ENCODE measurements at places on chromosomes 16 and 17.
A peak's percentile ranks its signal among the peaks of the same experiment; 100 is the strongest.

DNA sequence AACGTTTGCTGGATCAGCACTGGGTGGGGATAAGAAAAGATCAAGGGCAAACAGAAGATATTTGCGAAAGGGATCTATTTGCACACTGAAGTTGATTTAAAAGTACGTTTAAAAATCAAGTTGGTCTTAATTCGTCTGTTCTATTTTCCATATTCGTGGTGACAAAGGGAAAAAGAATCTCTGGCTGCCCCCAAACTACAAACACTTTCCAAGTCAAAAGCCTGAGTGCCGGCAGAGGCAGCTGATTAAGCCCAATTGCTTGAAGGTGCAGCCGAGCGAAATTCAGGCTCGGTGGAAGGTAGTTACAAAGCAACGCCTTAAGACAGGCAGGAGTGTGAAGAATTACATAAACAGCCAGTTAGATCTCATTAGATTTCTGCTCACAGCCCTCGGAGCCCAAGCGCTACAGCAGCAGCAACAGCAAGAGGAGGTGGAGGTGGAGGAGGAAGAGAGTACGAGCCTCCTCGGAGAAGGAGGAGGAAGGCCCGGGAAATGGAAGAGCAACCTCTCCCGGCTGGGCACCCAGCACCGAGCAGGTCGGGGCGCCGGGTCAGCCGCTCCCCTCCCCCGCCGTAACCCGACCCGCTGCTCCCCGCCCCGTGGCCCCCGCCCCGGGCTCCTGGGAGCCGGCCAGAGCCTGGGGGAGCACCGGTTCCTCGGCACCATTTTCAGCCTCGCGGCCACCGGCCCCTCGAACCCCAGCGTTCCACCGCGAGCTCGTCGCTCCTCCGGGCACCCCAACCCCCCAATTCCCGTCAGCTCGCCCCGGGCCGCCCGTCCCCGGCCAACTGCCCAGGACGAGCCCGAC is 890 bp downstream of the TOB1 start:
- peak; percentile 56 for DNase-seq

DNA sequence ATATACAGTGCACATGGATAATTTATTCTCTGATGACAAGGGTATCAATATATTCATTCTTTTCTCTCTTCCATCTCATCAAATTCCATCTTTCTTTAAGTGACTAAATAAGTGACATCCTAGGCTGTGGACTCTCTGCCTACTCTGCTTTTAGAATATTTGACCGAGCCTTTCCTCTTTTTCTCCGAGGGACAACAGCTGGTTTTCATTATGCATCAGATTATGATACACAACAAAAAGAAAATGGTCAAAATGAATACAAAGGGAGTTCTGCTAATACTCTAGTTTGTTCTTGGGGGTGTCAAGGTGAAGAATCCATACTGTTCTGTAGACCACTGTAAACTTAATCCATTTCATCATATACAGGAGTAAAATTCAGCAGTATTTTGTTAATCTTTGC is 942.6 kb downstream of the KCNJ2 start:
- DNase-seq = no peak

GRCh38 chr16:66164581-66165247 is 201.8 kb upstream of the CDH5 start:
- DNase-seq = no peak

- DNase-seq = peak; percentile 47
These were observed 3.9 kb upstream of the CCDC57 start for GRCh38 chr17:82216301-82217119.

GRCh38 chr16:31183432-31184428 is 3.8 kb downstream of the FUS start:
- DNase-seq = no peak

GRCh38 chr17:20032636-20033035 is 23.5 kb downstream of the SPECC1 start:
- no peak for DNase-seq

DNA sequence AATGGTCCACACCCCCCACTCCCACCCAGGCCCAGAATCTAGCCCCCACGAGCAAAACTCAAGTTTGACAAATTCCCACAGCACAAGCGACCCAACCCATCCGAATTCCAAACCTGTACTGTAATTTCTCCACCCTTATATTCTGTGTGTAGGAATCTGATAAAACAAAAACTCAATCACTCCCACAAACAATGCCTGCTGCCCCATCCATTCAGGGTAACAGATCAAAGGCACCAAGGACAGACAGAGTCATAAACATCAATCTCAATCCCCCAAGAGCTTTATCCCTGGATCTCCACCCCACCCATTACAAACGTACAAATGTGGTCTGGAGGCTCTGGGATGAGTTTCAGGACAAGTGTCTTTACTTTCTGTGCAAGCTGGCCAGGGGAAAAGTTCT is 157.8 kb downstream of the AXIN2 start:
- no peak for DNase-seq

- DNase-seq = no peak
These were observed 411.0 kb downstream of the CPPED1 start for GRCh38 chr16:12392585-12393091.

GRCh38 chr17:75697651-75698291 is 23.5 kb upstream of the ITGB4 start:
- DNase-seq = no peak

DNA sequence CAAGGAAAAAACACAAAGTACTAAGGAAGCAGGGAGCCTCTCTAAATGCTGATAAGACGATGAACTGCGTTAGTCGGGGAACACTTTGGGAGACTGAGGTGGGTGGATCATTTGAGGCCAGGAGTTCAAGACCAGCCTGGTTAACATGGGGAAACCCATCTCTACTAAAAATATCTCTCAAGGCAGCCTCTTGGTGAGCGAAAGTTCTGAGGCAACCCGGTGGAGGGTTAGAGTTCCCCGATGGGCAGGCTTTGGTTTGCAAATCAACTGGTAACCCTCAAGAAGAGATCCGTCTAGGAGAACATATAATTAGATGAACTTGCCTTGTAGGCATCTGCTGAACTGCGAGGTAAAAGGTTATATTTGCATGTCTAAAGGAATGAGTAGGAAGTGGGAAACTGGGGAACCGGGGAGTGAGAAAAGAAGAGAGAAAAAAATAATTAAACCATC is 44.6 kb downstream of the WSB1 start:
- no peak for DNase-seq

GRCh38 chr17:67105213-67105612 is 60.9 kb downstream of the CACNG1 start:
- no peak for DNase-seq

DNA sequence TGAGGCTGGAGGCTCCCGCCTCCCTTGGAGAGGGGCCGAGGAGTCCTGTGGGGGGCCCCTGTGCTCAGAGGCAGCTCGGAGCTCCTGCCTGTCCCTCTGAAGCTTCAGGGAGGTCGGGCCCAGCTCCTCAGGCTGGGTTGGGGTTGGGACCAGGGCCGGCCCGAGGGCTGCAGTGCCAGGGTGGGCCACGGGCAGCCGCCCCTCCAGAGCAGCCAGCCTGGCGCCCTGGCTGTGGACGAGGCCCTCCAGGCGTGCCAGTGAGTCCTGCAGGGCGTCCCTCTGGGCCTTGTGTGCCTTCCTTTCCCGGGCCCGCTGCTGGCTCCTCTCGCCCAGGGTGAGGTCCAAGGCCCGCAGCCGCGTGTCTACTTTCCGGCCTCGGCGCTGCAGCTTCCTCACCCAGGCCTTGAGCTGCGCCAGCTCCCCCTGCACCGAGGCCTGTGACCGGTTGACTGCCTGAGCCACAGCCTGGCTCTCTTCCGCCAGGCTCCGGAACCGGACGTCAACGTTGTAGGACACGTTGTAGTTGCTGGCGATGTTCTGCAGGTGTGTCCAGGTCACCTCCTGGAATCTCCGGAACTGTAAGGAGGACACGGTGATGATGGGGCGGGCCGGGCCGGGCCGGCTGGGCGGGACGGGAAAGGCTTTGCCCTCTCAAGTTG is 1.2 kb downstream of the PTX4 start:
- no peak for DNase-seq

DNA sequence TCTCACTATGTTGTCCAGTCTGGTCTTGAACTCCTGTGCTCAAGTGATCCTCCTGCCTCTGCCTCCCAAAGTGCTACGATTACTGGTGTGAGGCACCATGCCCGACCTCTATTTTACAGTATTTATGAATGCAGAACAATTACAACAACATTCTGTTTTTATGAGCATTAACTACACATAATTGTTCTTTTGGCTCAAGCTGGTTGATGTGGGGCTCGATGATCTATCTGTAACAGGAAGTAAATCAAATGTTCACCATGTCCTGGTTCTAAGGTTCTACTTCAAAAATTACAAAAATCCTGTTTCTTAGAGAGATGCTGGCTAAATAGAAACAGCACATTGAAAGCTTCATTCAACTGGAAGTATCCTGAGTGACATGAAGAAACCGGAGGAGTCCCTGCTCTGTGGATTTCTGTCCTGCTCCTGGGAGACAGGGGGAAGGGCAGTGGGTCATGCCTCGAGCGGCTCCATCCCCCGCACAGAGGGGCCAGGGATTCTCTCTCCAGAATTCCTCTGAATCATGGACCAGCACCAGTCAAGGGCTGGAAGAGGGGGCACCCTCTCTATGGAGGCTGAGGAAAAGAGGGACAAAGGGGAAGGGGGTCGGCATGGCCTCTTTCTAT is 31.5 kb downstream of the FA2H start:
- DNase-seq = no peak

DNA sequence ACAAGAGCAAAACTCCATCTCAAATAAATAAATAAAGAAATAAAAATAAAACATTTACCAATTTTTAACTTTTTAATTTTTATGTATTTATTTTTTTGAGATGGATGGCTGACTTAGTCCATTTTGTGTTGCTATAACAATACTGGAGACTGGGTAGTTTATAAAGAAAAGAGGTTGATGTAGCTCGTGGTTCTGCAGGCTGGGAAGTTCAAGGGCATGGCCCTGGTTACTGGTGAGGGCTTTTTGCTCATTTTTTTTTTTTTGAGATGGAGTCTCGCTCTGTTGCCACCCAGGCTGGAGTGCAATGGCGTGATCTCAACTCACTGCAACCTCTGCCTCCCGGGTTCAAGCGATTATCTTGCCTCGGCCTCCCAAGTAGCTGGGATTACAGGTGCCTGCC is 14.2 kb upstream of the FOXK2 start:
- DNase-seq = no peak

DNA sequence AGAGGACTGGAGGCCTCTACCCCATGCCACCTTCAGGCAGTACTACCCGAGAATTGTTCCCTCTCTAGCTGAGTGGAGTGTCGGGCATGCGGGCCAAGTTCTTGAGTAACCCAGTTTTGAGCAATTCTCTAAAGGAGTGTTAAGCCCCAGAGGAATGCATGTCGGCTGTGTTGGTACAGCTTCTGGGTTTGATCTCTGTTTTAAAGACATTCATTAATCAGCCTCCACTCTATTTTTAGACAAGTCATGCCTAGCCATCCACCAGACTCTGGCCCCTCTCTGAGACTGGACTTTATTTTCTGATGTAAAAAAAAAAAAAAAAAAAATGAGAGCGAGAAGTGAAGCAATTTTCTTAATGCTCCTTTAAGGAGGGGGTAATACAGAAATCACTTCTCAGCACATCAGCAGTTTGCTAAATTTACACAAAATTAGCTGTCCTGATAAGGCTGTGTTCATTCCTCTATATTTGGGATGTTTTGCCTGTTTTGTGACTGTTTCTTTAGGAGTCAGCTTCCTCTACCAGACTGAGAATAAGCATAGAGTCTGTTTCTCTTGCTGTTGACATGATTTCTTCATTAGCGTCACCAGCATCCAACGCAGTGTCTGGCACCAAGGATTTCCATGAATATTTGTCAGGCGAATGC is 88.7 kb downstream of the AXIN2 start:
- no peak for DNase-seq

GRCh38 chr16:86016201-86016965 is 117.4 kb downstream of the IRF8 start:
- peak; percentile 49 for DNase-seq

DNA sequence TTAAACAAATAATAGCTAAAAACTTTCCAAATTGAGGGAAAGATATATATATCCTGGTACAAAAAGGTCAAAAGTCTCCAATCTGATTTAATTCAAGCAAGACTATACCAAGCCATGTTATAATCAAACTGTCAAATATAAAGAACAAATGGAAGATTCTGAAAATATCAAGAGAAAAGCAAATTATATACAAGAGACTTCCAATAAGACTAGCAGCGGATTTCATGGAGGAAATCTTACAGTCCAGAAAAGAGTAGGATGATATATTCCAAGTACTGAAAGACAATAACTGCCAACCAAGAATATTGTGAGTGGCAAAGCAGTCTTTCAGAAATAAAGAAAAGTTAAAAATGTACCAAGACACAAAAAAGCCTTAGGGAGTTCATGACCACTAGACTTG is 102.2 kb downstream of the CEP112 start:
- DNase-seq = no peak
